ENCODE measurements at places on chromosomes 5 and 9.

- no peak for DNase-seq
Measured at GRCh38 chr9:70465904-70466303, 51.4 kb upstream of the KLF9 start.

GRCh38 chr5:158461240-158461854 lies 602.4 kb upstream of the CLINT1 start:
- DNase-seq, result no peak

GRCh38 chr5:112570708-112571444 lies 151.8 kb upstream of the EPB41L4A start:
- DNase-seq, result no peak

GRCh38 chr5:39249564-39250274 lies 30.4 kb upstream of the FYB1 start:
- no peak for DNase-seq

GRCh38 chr5:166354332-166354731 lies 1937.1 kb upstream of the WWC1 start:
- no peak for DNase-seq
